ENCODE measurements at places on chromosomes 13 and 19.
A peak's percentile ranks its signal among the peaks of the same experiment; 100 is the strongest.

- no peak for DNase-seq
Measured at GRCh38 chr13:23570099-23570920, at the start of gene TNFRSF19. Gene TNFRSF19, plus strand, starts transcription at chr13:23570412. Its CDS starts 19,772 bp downstream, at chr13:23590184.

GRCh38 chr13:98959786-98960605 lies 17.9 kb downstream of the DOCK9 start:
- DNase-seq: no peak

- peak; percentile 73 for DNase-seq
Measured at GRCh38 chr19:49983645-49984229, 22.8 kb upstream of the SIGLEC11 start.

DNA sequence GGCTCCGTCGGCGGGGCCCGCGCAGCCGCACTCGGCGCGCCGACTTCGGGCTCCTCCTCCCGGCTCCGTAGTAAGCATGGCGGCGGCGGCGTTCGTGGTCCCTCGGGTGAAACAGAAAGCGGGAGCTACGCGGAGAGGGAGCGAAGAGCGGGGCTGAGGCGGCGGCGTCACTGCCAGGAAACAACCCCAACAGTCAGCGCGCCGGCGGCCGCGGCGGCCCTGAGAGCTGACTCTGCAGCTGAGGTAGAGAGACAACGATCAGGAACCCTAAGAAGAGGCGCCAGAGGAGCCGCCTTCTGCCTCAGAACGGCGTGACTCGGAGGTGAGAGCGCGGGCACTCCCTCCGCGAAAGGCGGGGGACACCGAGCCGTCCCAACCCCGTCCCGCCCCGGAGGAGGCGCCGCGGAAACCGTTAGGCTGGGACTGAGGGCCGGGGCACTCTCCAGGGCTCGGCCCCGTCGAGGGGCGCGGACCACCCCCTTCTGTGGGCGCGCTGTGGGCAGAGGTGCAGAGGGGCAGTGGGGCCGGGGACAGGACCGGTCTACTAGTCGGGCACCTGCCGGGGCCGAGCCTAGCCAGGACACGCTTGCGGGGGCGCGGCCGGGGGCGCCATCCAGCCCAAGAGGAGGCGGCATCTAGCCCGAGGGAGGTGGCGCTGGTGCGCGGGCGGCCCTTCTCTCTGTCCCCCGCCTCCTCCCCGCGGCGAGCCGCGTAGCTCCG lies at the start of gene FNDC3A:
Gene FNDC3A, plus strand, starts transcription at position 57 of the 720 bp plus-strand sequence. CDS start 30,279 bp downstream, outside the sequence.
- peak; percentile 90 for DNase-seq

DNA sequence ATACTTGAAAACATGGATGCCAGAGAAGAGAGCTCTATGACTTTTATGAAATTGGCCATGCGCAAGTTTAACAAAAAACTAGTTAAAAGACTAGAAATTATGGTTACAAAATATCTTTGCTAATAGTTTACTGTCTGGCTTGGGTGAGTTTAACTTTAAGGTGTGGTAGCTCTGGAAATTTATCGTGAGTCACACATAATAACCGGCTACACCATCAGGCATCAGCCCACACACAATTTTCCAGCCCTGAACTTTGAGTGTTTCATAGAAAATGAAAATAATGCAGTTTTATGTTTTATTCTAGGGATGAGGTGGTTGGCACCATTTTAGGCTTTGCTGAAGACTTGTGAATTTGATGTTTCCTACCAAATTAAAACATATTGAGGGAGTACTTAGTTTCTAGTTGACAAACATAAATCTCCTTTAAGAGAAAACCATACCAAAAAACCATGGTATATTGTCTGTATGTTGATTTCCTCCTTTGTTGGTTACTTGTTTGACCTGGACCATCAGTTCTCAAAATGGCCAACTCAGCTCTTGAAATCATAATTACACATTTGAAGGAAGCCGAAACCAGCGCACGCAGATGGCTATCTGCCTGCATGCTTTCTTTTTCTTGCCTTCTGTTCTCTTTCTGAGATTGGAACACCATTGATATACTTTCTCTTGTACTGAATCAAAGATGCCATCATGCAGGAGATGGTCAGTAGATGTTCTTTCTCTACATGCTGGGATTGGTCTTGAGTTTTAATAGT lies 125.1 kb downstream of the AKAP11 start:
- DNase-seq: no peak

DNA sequence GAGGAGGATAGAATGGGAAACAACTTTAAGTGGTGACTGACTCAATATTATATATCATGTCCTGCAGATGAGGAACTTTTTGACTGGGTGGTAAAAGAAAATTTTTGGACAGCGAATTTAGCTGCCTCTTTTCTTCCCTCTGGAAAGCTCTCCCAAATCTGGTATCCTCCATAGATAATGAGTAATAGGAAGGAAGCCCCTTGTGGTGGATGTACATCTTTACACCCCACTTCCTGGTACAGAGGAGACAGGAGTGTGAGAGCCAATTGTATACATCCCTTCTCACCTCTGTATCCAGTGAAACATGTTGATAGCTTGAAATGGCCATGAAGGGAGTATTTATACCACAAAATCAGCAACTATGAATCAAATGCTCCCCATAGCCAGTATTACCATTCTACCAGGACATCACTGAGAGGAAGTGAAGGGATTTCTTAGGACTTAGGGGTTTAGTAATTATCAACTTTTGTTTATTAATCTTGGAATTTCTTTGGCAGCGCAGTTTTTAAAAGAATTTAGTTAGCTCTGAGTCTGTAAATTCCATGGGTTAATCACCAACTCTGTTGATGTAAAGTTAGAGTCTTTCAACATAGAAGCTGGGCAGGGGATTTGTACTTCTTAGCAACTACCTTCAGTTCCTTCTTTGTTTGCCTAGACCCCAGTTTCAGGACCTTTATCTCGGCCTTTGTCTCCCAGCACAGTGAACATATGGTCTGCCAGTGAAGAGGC lies 17.0 kb upstream of the TDRD3 start:
- no peak for DNase-seq

- DNase-seq: no peak
Measured at GRCh38 chr13:66994517-66995202, 235.5 kb downstream of the PCDH9 start.

DNA sequence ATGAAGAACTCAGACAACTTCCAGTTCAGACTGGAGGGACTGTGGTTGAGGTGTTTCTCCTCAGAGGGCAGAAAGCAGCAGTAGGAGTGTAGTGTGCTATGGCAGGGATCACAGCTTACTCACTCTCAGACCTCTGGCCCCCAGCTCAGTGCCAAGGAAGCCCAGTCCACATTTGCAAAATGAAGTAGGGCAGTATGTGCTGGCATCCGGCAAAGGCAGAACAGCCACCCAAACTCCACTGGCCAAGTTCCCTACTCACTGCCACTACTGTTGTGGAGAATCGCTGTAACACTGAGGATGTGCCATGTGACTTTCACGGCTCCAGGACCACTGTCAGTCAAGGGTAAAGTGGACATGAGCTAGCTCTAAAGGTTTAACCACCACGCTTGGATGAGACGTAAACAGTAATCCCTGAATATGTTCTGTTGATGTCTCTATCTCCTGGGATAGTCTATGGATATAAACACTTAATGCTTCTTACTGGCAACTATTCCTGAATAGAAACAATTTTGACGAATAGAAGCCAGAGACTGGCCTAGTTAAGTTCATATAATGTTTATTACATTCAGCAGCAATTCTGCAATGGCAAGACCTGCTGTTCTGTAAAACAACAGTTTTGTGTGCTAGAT lies 67.0 kb upstream of the SLC15A1 start:
- no peak for DNase-seq

DNA sequence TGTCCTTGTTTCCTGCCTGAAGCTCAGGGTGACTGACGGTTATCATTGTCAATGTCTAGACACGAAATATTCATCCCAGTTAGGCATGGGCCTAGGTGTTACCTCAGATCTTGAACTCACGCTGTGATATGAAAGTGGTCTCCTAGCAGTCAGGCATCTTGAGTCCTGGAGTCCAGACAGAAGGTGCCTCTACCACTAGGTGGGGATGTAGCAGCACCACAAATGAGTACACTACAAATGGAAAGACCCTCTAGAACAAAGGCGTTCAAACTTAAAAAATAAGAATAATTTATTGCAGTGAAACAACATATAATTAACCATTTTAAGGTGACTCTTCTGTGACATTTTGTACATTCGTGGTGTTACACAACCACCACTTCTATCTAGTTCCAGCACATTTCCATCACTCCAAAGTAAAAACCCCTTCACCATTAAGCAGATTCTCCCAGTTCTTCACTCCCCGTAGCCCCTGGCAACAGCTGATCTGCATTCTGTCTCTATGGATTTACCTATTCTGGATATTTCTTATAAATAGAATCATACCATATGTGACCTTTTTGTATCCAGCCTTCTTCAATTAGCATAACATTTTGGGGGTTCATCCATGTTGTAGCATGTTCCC lies 11.9 kb upstream of the FRY start:
- no peak for DNase-seq

- no peak for DNase-seq
Measured at GRCh38 chr19:15986701-15987100, 37.9 kb downstream of the OR10H4 start.

DNA sequence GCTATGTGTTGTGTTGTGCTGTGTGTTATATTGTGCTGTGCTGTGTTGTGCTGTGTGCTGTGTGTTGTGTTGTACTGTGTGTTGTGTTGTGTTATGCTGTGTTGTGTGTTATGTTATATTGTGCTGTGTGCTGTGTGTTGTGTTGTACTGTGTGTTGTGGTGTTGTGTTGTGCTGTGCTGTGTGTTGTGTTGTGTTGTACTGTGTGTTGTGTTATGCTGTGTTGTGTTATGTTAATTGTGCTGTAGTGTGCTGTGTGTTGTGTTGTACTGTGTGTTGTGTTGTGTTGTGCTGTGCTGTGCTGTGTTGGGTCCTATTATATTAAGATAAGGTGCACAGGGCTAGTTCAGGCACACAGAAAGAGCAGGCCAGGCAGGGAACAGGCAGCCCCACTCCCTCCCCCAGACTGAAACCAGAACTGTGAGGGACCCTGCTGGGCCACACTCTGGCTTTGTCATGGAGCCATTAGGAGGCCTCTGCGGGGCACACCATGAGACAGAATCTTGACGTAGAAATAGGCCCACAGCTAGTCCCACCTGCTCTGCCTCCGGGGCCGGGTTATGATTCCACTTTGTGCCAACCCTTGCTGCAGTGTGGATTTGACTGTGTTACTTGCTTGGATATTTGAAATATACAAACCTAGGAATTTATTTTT lies 12.1 kb downstream of the SOX1 start:
- no peak for DNase-seq

DNA sequence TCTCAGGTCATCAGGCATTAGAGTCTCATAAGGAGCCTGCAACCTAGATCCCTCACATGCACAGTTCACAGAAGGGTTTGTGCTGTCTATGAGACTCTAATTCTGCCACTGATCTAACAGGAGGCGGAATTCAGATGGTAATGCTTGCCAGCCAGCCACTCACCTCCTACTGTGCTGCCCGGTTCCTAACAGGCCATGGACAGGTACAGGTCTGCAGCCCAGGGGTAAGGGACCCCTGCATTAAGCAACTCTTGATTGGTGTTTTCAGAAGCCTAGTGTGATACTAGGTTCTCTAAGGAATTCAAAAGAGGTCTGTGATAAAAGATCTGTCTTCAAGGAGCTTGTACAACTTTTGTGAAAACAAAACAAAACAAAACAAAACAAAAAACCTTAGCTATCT lies 31.1 kb downstream of the CAB39L start:
- no peak for DNase-seq

Measured in activated naive CD8-positive, alpha-beta T cell treated with anti-CD3 and anti-CD28 coated beads, Interleukin-2, amount 10 ng/mL, durations not matched to agents 7 days and 5 days (primary cell).